ENCODE measurements at places on chromosomes 3 and 15.

GRCh38 chr15:54816401-54816800 is 380.3 kb downstream of the RSL24D1 start:
- no peak for DNase-seq

GRCh38 chr3:150345021-150345538 is 63.0 kb upstream of the TSC22D2 start:
- no peak for DNase-seq

- no peak for DNase-seq
These were observed 23.9 kb downstream of the CCDC13 start for GRCh38 chr3:42749025-42749752.

DNA sequence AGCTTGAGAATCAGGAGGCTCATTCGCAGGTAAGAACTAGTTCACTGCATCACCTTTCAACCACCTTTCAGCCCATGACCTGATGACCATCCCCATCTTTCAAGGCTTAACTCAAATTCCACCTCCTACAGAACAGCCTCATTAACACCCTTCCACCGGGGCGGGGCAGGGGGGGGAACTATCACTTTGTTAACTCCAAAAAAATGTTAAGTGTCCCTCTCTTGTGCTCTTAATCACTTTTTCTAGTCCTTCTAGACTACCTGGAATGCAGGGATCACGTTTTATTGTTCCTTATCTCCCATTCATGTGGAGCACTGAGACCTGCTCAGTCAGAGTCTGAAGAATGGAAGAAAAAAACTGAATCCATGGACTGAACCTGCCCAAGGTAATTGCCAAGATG is 51.8 kb downstream of the ATP13A4 start:
- no peak for DNase-seq

DNA sequence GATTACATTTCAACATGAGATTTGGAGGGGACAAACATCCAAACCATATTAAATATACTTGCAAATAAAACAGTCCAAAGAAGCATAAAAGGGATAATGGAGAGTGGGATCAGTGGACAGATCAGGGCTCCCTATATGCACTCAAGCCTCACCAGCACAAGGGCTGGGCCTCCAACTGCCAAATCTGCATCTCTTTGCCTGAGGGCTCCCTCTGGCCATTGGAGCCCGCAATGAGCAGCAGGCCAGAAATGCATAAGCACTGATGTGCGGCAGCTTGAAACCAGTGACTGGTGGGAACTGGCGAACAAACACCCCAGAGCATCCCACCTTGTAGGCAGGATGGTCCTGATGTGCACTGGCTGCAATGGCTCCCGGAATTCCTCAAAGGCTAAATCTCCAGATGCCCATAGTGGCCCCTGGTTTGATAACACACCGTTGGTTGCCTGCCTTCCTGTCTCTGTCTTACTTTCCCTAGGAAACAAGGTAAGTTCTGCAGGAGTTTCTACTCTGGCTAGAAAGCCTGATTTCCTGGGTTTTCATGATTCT is 55.9 kb upstream of the POMGNT2 start:
- DNase-seq: no peak

- DNase-seq: no peak
These were observed 107.5 kb upstream of the ARHGEF26 start for GRCh38 chr3:154013736-154014135.

GRCh38 chr15:100775581-100776185 is 103.9 kb upstream of the ALDH1A3 start:
- no peak for DNase-seq

- DNase-seq: no peak
These were observed 5.9 kb downstream of the ATP8B4 start for GRCh38 chr15:50113187-50113505.

- no peak for DNase-seq
These were observed 141.3 kb upstream of the ATP2B2 start for GRCh38 chr3:10646531-10647335.

DNA sequence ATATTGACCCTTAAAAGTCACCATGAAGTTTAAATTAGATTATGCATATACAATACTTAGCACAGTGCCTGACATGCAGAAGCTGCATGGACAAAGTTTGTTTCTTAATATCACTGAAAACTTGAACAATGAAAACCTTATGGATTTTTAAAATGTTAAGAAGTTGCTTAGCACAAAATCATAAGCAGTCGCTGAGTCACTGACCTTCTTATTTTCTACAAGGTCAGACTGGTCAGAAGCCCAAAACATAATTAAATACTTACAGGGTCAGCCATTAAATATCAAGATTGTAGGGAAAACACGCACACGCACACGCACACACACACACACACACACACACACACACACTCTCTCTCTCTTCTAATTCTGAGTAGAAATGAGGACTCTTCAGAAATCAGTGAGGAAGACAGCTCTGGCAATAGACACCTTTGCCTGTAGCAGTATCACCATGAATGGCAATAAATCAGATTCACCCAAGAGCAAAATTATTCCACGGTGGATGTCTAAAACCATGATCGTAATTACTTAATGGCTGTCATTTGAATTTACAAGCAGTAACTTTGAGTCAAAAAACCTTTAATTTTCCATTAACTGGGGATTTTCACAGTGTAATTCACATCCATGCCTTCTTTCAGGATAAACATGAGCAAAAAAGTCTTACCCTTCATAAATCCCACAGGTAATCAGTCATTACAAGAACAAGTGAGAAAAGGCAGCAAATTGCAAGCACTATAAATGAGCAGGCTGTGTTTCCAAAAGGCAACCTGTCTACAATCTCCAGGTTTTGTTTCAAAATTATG is 147.5 kb downstream of the OSBPL10 start:
- DNase-seq: no peak

- no peak for DNase-seq
These were observed 10.0 kb downstream of the FAM107A start for GRCh38 chr3:58567251-58567515.

- peak; percentile 12 for DNase-seq
These were observed 52.6 kb downstream of the IQCH start for GRCh38 chr15:67307156-67307555.

GRCh38 chr3:186502138-186502948 is 41.8 kb downstream of the CRYGS start:
- no peak for DNase-seq

DNA sequence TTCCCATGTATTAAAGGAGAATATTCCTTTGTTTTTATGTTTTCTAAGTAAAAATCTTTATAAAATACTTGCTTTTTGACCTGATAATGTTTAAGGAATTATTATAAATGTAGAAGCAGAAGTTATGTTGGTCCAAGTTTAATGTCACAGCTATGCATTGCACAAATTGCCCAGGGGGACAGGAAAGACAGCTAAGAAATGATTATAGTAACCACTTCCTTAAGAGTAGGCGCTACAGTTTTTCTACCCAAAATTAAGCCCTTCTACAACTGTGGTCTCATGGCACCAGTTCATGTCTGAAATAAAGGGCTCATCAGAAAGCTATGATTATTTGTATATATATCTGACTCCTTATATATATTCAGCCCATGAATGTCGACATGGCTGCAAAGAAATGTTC is 176.4 kb downstream of the GBE1 start:
- no peak for DNase-seq

DNA sequence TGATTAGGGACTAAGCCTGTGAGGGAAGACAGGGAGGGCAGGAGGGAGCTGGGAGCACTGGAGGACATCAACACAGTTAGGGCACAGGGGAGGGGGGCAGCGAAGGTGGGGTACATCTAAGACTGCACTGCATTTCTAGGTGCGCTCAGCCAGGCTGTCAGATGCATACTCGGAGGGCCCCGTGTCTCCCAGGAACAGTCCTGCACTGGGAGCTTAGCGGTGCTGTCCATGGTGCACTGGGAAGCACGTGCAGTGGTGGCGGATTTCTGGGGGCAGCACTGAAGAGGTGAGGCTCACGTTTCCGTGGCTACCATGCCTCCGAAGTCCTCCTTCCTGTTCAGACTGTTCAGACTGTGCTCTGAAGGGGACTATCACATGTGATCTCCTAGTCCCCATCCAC is 54.4 kb downstream of the ROPN1B start:
- DNase-seq: no peak

DNA sequence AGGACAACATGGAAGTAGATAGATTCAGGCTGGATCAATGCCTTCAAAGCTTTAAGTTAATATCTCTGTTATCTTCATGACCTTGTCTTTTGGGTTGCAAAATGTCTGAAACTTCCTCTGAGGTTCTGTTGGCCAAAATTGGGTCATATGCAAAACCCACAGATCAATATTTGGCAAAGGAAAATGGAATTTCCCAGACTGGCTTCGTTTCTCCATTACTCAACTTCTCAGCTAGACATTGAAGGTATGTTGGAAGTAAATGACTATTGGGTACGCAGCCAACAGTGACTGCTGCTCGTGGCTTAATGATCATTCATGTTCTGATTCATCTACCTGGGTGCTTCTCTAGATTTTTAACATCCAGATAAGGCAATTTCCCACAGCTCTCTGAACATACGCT is 675.4 kb upstream of the SGO1 start:
- DNase-seq: no peak

DNA sequence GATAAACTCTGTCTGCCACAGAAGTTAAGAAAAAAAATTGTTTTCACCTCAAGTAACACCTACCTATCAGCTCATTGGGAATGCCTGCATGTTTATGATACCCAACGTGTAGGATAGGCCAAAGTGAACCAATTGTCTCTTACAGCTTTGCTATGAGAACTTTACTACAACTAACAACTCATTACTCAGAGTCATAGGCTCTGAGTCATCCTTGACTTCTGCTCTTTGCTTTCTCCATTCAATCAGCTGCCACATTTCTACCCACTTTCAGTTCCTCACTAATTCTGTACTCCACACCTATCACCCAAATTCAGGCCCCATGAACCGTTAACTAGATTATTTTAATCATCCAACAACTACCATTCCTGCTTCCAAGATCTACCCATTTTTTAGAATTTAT is 843.9 kb downstream of the TUSC7 start:
- DNase-seq: no peak

DNA sequence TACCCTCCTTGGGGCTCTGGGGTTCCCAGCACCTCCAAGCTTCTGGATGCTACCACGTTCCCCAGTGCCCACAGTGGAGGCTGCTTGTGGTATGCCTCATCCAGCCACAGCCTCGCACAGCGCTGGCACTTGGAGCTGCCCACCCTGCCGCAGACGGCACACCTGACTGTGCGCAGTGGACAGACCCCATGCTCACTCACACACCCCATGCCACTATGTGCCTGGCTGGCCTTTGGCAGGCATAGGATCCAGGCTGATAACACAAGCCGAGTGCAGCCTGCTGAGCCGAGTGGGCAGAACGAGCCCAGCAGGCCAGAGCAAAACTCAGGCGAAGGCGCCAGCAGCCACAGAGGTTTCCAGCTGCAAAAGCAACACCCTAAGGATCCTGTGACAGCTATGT is 311.5 kb downstream of the ULK4 start:
- DNase-seq: no peak

DNA sequence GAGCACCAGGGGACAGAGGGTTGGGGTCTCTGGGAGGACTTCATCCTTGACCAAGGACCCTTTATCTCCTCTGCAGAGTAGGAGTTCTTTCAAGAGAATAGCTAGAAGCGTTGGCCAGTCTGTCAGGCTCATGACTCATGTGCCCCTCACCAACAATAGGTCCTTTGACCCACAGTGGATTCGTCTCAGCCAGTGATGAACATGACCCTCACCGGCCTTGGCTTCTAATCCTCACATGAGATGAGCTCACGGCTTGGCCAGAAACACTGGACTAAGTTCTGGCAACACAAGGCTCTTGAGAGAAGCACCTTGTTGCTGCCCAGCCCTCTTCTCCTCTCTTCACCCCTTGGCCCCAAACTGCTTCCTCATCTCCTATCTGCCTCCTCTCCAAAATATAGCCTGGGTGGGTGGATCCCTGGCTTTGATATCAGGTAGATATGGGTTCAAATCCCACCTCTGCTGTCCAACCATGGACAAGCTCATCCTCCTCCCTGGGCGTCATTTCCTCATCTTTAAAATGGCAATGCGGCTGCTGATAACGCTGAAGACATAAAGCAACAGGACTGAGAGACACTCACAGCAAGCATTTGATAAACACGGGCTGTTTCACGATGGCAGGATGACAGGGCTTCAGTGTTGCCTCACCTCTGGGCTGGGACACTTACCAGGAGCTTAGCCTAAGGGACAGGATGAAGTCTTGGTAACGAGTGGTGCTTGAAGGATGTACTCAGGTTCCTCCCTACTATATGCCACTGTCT is 446.7 kb upstream of the PROK2 start:
- no peak for DNase-seq

DNA sequence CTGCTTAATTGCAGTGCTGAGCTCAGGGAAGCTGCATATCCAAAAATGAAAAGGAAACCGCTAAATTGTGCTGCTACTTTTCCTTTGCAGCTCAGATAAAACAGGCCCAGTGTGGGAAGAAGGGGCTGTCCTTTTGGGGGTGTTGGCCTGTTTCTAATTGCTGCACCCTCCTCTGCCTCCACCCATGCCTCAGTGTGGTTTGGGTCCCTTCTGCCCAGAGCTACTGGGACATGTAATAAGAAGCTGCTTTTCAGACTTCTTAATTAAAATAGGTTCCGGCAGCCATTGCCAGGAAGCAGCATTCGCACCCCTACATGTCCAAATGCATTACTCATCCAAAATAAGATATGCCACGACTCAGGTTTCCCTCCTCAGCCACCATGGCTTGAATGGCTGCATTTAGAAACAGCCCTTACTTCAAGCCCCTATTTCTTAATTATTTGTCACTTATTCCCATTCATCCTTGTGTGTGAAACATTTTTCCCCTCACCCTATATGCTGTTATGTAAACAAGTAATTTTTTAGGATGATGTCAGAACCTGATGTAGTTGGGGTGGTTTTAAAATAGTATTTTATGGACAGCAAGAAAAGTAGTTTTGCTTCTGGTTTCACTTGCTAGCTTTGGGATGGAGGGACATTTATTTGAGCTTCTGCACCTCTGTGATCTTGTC is 235.9 kb upstream of the CTDSPL start:
- no peak for DNase-seq

DNA sequence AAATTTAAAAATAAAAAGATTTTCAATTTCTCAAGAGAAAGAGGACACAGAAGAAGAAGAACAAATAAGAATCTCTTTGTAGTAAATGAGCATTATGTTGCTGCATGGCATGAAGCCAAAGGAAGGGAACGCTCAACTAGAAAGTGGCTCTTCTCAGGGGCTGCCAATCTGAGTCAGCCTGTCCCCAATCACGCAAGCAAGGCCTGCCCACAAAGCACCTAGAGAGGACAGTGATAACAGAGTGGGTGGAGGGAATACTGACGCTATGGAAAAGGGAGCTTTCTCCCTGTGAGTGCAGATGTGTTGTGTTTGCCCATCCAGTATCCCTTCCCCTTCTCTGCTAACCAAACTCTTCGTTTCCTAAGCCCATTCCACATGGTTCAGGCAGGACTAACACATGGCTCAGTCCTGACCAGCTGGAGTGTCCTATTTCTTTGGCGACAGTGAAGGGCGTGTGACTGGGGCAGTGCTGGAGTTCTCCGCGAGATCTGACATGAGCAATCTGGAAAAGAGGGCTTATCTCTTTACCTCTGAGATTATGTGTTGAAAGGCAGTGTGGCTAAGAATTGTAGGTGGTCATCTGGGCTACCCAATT is 14.2 kb downstream of the FBN1 start:
- no peak for DNase-seq

Data from activated naive CD4-positive, alpha-beta T cell treated with Interleukin-2 at 50 U/mL for 16 hours (primary cell).